ENCODE measurements at places on chromosomes 5 and 9.

- no peak for DNase-seq
Observed at GRCh38 chr5:103821361-103821760, 258.8 kb upstream of the NUDT12 start.

DNA sequence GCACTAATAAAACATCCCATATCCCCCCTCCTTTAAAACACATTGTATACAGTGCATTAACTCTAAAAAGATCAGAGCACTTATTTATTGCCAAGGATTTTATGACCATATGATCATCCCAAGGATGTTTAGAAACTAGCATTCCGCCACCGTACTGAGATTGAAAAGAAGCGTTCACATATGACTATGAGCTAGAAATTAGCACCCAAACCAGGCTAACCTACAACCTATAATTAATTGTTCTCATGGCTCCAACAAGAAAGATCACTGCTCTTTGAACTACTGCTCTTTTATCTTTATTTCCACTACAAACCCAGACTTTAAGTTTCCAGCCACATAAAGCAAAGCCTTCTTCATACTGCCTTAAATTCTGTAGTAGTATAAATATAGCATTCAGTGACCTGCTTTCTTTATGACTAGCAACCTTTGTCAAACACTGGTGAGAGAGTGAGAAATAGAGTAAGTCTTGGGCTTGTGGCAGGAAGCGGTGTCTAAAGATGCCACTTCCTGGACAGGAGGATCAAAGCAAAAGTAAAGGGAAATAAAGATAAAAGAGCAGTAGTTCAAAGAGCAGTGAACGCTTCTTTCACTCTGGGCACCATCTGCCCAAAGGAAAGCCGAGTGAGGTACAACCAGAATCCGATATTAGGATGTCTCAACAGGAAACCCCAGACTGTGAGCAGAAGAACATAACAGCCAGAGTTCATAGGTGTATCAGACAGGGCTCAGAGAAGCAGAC, 151.1 kb upstream of the ERCC6L2 start:
- DNase-seq, result no peak

DNA sequence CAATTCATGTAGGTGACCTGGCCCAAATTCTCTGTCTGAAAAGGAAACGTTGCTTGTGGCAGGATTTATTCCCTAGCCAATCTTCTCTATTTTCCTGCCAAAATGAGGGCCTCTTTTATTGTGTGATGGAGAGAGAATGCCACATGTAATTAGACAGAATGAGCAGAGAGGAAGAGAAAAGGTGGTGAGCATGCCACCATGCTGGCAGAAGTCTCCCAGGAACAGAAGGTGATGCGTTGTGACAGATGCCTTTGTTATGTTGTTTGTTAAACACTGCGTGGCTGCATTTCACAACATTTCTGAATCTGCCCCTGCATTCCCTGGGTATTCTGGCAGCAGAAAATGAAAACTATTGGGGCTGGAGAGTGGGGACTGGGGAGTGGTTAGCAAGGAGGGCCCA, 577.6 kb downstream of the TLR4 start:
- no peak for DNase-seq

DNA sequence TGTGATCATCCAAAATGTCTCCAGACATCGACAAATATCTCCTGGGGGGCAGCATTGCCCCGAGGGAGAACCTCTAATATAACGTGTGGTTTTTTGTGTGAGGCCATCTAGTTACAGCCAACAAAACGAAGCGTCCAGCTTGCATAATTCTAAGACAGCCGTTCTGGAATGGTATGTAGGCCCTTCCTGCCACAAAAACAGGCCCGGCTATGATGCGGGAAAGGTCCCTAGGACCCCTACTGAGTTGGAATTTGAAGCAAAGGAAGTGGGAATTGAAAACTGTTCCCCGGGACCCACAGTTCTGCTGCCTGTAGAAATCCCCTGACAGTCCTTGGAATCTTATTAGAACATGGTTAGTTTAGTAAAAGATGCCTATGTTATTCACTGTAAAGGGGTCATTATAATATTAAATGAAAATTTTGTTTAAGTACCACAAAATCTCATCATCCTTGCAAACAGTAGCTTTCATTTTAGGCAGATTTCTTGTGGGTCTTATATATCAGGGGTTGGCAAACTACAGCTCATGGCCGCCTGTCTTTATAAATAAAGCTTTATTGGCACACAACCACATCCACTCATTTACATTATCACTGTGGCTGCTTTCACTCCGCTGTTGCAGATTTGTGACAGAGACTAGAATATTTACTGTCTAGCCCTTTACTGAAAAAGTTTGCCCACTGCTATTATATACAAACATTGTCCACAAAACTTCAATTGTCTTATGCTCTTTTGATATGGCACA, 70.7 kb downstream of the MSX2 start:
- peak; percentile 86 for DNase-seq

GRCh38 chr5:84618262-84618661, 233.6 kb upstream of the EDIL3 start:
- no peak for DNase-seq

- DNase-seq, result no peak
Observed at GRCh38 chr5:32975656-32976375, 264.7 kb downstream of the NPR3 start.

GRCh38 chr9:130565792-130566191, 13.6 kb upstream of the FUBP3 start:
- no peak for DNase-seq

- no peak for DNase-seq
Observed at GRCh38 chr5:139684881-139685749, 37.0 kb downstream of the CXXC5 start.

- no peak for DNase-seq
Observed at GRCh38 chr5:12870872-12871539, 966.8 kb upstream of the CTNND2 start.

- DNase-seq, result peak; percentile 55
Observed at GRCh38 chr9:95225076-95225725, 92.3 kb downstream of the FANCC start.

DNA sequence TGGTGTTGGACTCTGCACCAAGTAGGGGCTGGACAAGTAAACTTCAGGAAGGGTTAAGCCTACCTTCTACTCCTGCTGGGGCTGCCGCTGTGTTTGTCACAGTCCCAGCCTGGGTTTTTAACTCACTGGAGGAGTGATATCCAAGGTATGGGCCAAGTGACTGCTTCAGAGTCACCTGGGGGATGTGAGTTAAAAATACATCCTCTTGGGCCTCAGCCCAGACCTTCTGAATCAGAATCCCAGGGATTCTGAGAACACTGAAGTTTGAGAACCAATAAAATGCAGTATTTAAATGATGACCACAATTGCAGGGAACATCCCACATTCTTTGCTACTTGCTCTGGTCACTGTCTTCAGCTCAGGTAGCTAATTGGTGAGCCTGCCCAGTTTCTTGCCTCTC, 95.1 kb upstream of the DNAH5 start:
- DNase-seq, result peak; percentile 67

GRCh38 chr5:514101-514485, 10.2 kb downstream of the SLC9A3 start:
- DNase-seq, result no peak
